Heart left ventricle (tissue), 16 donors: ENCODE measurements at places on chromosomes 11 and 22. TPM values are rescaled to one million over a fixed set of nuclear protein-coding genes. Genes with fewer than 3 reads are reported as not detected.

Gene ADAMTS15
- 17.0 TPM for total RNA-seq

Gene RASD2
- 5.0 TPM for total RNA-seq

Gene RBM14
- total RNA-seq, result 24.8 TPM

Gene GDPD4
- not detected for total RNA-seq

Gene DRICH1
- total RNA-seq, result not detected

Gene OR56B4
- not detected for total RNA-seq

Gene CHST1
- total RNA-seq, result 1.3 TPM

Gene ASRGL1
- 5.3 TPM for total RNA-seq

Gene SLC5A1
- total RNA-seq, result 66.0 TPM

Gene TMX2
- 63.9 TPM for total RNA-seq

Gene NOX4
- 8.6 TPM for total RNA-seq

Gene PRG3
- total RNA-seq, result not detected

Gene APOA1
- total RNA-seq, result 10.0 TPM

Gene ARVCF
- total RNA-seq, result 35.8 TPM

Gene ACRV1
- total RNA-seq, result not detected

Gene FGF19
- total RNA-seq, result not detected

Gene RAB39A
- 0.35 TPM for total RNA-seq

Gene TRPM5
- total RNA-seq, result not detected

Gene CRYBB2
- not detected for total RNA-seq
